T follicular helper cell (primary cell): ENCODE measurements at places on chromosomes 5 and 9.

DNA sequence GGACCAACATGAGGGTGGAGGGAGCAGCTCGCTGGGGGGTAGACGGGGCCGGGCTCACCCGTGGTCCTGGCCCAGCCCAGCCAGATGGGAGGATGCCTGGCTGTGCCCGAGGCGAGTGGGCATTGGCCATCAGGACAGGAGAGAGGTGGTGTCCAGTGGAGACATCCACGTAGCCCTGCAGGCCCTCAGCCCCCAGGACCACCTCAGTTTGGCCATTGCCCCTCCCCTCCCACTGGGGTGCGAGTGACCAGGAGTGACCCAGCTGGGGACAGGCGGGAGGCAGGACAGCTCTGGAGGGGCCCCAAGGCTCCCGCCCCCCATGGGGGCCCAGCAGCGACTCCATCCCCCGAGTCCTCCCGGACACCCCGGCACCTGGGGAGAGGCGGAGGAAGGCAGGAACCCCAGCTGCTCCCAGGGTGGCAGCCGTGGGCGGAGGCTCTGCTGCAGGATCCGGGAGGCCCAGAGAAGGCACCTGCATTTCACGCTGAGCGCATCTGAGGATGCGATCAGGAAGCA lies 8.3 kb downstream of the NOXA1 start:
- DNase-seq, result no peak

DNA sequence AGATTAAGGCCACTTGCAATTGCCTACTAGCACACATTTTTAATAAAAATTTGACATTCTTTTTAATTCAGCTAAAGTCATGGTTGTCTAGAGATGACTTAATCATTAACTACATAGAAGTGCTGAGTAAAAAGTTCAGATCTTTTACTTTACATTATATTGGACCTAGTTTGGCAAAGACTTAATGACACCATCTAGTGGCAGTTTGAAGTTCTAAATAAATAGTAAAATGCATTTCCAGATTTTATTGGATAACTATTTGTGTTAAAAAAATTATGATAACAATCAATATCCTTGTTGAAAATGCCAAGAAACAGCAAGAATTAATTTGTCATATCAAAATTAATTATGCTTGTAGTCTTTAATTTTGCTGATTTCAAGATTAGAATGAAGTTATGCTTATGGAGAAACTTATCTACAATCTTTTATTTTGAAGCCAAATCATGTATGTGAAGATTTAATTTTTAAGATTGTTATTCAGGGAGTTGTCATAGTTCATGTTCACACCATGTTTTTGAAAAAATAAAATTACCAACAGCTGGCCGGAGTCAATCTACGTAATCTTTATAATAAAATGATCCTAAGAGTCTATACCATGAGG lies 69.6 kb upstream of the PJA2 start:
- DNase-seq, result no peak

DNA sequence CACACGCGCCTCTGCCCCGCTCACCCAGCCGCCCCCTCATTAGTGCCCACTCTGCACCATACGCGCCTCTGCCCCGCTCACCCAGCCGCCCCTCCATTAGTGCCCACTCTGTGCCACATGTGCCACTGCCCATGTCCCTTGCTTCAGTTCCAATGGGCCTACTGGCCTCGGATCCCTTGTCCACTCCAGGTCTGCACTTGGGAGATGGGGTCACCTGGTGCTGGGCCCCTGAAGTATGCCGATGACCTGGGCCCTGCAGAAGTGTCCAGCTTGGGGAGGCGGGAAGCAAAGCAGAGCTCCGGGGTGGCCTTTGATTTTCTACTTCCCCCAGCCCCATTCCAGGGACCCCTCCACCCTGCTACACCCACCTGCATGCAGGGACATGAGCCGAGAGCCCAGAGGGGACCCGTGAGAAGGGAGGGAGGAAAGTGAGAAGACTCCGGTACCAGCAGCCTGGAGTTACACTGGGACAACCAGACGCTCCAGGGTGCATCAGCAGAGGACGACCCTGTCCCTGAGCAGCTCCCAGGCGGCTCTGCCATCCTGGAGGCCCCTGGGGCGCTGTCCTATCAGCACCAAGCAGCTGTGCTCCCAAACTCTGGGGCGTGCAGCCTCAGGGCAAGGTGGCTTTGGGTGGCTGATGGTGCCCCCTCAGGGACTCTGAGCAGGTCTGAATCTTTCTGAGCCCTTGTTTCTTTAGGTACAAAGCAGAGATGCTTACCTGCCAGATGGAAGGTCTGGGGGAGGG lies 140.8 kb downstream of the RXRA start:
- DNase-seq, result no peak

DNA sequence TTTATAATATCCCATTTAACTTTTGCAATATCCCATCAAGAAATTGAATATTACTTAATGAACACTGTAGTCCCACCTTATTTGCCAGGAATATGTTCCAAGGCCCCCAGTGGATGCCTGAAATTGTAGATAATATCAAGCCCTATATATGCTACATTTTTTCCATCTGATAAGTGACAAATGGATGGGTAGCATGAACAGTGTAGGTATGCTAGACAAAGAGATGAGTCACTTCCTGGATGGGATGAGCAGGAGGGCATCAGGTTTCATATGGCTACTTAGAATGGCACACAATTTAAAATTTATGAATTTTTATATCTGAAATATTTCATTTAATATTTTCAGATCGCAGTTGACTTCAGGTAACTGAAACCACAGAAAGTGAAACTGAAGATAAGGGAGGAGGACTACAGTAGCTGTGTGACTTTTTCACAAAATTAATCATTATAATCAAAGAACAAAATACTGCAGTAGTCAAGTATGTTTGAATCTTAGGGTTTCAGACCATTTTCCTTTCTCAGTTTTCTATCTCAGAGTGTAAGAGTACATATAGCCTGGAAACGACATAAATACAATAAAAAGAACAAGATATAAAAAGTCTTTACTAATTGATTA lies 636.4 kb upstream of the ARRDC3 start:
- DNase-seq, result no peak

DNA sequence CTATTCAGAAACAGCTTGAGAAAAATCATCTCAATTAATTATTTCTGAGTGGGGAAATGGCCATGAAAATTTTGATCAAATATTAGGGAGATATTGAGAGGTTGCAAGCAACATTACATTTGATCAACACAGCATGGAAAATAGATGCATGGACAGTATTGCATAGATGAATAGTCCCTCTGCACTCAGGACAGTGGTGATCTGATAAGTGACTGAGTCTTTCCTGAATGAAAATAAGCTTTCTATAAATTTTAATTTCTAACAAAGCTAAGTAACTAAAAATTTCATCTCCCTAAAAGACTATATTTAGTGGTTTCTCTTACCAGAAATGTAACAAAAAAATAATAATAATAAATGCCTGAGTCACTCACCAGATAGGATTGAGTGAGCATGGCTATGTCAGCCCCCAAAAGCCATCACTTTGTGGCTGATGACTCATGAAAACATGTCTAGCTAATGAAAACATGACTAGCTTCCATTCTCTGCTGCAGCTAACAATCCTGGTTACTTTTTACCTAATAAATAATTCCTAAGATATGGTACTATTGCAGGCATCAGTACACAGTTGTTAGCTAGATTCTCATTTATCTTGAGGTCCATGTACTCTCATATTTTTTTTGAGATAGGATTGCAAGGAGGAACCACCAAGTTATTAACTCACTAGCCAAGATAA lies 1294.8 kb upstream of the ACO1 start:
- no peak for DNase-seq

DNA sequence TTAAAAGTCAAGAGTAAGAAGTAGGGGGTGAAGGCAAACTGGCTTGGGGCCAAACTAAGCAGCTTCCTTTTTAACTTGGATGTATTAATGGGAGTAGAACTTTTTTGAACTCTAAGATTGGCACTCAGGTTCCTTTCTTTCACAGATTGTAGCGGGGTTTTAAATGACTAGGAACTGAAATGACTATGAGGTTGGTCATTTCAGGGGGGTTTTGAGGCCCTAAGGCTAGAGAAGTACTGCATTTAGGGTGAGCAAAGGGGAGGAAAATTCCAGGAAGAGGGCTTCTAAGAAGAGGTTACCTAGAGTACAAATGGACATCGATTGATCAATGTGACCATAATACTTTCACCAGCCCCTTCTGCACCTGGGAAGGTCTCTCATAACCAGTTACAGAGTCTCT lies 381.8 kb downstream of the MLLT3 start:
- no peak for DNase-seq

GRCh38 chr5:72552041-72552557 lies 44.9 kb upstream of the ZNF366 start:
- DNase-seq, result no peak

GRCh38 chr5:105638437-105638836 lies 2032.3 kb downstream of the EFNA5 start:
- no peak for DNase-seq

DNA sequence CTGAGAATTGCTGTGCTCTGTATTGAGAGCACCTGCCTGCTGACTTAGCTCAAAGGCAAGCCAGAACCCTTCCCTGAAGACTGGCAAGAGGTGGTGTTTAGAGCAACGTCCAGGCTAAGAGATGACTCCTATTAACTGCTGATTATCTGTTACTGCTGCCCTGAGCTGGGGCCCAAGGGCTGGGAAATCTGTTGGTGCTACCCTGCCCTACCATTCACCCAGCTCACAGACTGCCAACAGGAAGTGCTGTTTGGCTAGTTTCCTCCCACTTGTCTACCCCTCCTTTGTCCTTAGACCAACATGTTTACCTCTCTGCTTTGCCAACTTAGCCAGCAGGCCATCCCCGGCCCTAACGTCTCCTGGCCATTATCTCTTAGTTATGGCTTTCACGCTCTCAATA lies 6.9 kb downstream of the RAB24 start:
- no peak for DNase-seq

- DNase-seq, result no peak
Observed at GRCh38 chr5:178784391-178784790, 53.9 kb upstream of the ZNF354A start.

DNA sequence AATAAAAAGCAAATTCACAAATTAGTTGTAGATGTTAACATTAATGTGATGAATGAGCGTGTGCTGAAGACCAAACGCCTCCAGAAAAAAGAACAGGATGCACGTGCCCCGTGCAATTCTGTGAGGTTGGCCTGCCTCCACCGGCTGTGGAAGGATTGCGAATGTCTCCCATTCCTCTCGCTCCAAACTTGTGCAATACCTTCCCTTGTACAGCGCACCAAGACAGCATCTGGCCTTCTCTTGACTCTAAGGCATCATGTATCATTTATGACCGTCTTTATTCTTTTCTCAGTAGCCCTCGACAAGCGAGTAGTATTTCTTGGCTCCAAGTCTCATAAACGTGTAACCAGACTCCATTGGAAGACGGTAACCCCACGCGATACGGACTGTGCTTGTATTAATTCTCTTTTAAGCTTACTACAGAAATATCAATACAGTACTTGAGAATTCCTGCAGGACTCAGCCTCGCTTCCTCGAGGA lies 1.5 kb upstream of the TESK1 start:
- no peak for DNase-seq

GRCh38 chr5:17127743-17128231 lies 89.6 kb upstream of the BASP1 start:
- no peak for DNase-seq

- DNase-seq, result no peak
Observed at GRCh38 chr5:142667831-142668230, 18.1 kb downstream of the FGF1 start.

DNA sequence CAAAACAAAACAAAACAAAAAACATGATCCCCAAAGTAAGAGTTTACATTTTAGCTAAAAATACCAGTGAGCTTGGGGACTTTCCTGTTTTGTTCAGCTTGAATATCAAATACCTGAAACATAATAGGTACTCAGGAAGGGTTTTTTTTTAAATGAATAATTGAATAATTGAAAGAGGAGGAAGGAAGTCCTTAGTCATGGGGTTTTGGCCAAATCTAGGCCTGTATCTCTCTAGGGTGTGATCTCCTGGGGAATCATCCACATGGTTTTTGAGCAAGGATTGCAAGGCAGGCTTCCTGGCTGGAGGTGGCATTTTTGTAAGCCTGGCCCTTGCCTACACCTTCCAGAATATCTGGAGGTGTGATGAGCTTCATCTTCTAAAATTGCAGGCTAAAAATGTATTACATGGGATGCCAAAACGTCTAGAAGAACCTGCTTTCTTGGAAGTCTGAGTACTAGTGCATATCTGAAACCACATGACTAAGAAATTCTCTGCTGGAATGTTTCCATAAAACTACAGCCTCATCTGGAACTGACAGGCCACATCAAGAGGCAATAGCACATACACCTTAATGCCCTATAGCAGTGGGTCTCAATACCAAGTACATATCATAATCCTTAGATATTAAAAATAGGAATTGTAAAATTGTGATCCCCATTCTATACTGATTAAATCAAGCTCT lies 10.4 kb downstream of the C9 start:
- DNase-seq, result no peak

DNA sequence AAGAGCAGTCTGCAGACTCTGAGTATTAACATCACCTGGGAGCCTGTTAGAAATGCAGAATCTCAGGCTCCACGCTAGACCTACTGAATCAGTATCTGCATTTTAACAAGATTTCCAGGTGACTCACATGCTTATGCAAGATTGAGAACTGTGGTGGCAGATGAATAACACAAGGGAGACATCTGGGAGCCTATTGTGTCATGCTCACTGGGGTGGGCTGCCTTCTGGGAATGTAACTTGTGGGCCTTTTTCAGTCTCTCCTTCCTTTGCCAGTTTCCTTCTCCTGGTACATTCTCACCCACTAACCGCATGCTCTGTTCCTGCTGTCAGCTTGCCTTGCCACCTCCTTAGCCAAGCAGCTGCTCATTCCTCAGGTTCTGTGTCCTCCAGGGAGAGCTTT lies 176.6 kb upstream of the C9orf72 start:
- no peak for DNase-seq

- peak; percentile 74 for DNase-seq
Observed at GRCh38 chr9:137227054-137227852, at the start of gene RNF224. Gene RNF224 (plus strand): TSS chr9:137227502. CDS start chr9:137228336, 834 bp downstream.

DNA sequence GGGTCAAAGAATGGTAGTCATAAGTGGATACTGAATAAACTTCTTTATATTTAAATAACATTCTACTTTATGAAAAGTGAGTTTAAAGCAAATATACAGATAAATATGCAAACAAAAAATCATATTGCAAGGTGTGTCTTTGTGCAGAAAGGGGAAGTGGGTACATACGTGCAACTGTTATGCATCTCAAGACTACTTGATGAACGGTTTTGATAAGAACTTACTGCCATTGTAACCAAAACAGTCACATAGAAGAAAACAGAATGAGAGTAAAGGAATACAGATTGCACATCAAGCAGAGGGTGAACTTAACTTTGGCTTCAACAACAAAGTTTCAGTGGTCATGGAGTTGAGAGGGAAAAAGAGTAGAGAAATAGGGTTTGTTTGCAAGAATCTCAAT lies 9.9 kb downstream of the CAMK4 start:
- DNase-seq, result no peak

GRCh38 chr9:20815923-20816703 lies 132.1 kb downstream of the FOCAD start:
- DNase-seq, result no peak
